Keratinocyte (primary cell): ENCODE measurements at places on chromosomes 7 and 10. TPM values are rescaled to one million over a fixed set of nuclear protein-coding genes. Genes with fewer than 3 reads are reported as not detected.

- no peak for DNase-seq
- no peaks in the 10 kb centered on the region for H3K36me3 ChIP-seq
- H3K27me3 ChIP-seq, result no peaks in the 10 kb centered on the region
- peaks cover 17% of the 10 kb centered on the region for H3K4me1 ChIP-seq
- H3K4me3 ChIP-seq, result no peak overlapping the region
Observed at GRCh38 chr10:112791447-112791846, 158.6 kb upstream of the TCF7L2 start.

DNA sequence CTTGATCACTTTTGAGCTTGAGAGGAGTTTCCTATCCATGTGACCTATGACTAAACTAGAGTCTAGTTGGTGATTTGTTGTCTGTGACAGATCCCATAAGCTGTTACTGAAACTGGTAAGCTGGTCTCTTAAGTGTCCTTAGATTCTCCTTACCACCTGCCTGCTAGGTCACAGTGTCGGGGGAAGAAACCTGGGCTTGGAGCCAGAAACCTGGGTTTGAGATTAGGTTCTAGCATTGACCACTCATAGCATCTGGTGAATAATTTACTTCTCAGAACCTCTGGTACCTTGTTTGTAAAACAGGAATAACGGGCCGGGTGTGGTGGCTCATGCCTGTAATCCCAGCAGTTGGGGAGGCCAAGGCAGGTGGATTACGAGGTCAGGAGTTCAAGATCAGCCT is 21.8 kb upstream of the ITPRID1 start:
- no peak for DNase-seq
- H3K27ac ChIP-seq, result no peak overlapping the region
- no peaks in the 10 kb centered on the region for H3K27me3 ChIP-seq

GRCh38 chr7:17319164-17320101 is 21.0 kb downstream of the AHR start:
- no peak for DNase-seq
- no peaks in the 10 kb centered on the region for H3K4me1 ChIP-seq
- H3K4me3 ChIP-seq, result no peak overlapping the region
- no peak overlapping the region for H3K27ac ChIP-seq
- H3K36me3 ChIP-seq, result peaks cover 4% of the 10 kb centered on the region

DNA sequence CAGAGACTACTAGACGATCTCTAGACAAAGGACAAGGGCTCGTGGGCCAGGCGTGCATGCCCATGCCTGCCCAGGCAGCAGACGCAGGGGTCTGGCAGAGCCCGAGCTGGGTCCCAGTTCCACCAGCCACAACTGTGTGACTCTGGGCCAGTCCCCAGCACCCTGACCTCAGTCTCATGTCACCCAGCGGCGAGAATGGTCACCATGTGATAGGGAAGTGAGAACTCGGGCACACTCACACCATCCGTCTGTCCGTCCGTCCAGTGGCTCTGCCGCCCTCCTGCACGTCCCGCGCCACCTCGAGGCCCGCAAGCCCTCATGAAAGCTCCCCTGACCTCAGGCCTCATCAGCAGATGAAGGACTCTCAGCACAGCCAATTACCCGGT is 280.0 kb downstream of the ELFN1 start:
- H3K4me1 ChIP-seq, result no peaks in the 10 kb centered on the region
- no peak overlapping the region for H3K27ac ChIP-seq
- H3K36me3 ChIP-seq, result peaks cover 6% of the 10 kb centered on the region
- no peak overlapping the region for H3K4me3 ChIP-seq
- no peak for DNase-seq

- H3K27me3 ChIP-seq, result no peaks in the 10 kb centered on the region
- H3K4me3 ChIP-seq, result no peak overlapping the region
- no peaks in the 10 kb centered on the region for H3K36me3 ChIP-seq
- DNase-seq, result no peak
Observed at GRCh38 chr7:147308539-147308938, 1191.9 kb downstream of the CNTNAP2 start.

DNA sequence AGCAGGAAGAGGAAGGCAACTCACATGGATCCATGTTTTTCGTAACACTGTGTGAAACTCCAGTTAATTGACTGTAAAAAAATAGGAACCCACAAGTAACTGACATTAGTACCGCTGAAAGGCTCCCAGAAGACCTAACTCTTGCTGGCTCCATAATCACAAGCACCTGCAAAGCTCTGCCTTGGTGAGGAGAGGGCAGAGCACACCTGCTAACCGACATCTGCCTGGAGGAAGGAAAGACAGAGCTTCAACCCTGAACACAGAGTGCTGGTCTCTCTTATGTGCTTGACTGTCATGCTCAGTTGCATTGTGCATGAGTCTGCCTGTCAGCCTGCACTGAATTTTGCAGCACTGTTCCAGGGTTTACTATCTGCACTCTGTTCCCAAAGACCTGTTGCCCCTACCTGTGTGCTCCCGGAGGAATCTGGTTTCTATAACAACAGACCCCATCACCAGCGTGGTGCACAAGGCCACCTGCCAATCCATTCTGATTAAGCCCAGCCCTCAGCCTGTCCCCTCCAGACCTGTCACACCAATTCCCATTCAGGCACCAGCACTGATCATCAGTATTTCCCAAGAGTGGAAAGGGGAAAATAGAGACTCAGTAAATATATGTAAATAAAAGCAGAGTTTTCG is 63.1 kb upstream of the ANKRD1 start:
- H3K36me3 ChIP-seq, result no peaks in the 10 kb centered on the region
- no peaks in the 10 kb centered on the region for H3K4me1 ChIP-seq
- H3K27me3 ChIP-seq, result peaks cover 16% of the 10 kb centered on the region
- no peak overlapping the region for H3K4me3 ChIP-seq
- DNase-seq, result no peak
- no peak overlapping the region for H3K27ac ChIP-seq

Gene HOXA11
- 0.07 to 0.18 TPM (median 0.14 TPM) in 3 replicates for polyA plus RNA-seq
